ENCODE measurements at places on chromosomes 16 and 17.

GRCh38 chr17:61474235-61474927 is 22.2 kb downstream of the TBX4 start:
- DNase-seq = no peak

GRCh38 chr16:71257768-71258167 is 27.2 kb upstream of the HYDIN start:
- no peak for DNase-seq

GRCh38 chr16:24980077-24980793 is 34.9 kb downstream of the ARHGAP17 start:
- no peak for DNase-seq

DNA sequence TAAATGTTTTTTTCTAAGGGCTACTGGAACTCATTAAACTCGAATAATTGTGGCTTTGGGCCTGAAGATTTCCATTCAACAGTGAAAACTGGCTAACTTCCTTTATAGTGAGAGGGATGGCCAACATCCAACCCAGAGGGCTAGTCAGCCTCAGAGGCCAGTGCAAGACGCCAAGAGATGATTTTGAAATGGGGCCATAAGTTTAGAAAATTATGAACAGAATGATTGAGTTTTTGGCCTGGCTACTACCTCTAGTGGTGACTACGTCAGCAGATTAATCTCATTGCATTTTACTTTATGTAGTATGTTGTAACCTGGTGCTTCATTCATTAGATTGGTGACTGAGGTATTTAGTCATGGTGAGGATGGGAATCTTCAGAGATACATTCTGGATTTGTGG is 28.4 kb downstream of the HAPSTR1 start:
- DNase-seq = no peak

GRCh38 chr16:78372277-78372676 is 272.8 kb downstream of the WWOX start:
- DNase-seq = no peak

DNA sequence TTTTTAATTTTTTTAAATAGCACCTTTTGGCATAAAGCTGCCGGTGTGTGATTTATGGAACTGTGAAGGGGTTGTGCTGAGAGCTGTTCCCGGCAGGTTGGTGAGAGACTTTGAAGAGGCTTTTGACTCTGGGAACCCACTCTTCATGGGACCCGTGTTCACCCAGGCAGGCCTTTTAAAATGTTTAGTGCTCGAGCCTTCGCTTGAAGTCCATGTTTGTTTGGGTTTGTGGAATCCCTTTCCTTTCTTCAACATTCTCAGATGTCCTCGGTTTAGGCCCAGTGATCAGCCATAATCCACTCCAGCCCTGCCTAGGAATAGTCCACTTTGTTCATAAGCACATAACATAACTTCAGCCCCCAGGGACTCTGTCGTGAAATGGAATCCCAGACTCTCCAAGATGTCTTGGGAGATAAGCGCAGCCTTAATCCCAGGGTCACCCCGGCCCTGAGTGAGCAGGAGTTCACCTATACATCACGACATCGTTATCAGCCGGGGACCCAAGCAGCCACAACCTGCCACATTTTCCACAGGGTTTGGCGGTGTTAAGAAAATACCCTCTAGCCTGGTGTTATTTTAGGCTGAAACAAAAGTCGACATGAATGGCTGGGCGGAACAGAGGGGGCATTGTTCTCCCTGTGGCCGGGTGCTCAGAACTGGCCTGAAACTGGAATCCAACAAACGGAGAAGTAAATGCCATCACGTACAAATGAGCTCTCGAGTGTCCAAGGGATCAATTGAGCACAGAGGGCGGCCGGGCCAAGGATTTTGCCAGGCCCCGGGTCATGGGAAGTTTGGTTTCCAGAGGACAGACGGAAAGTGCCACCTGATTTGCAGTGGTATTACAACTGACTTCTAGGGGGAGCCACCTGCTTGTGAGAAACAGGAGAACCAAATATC is 145.7 kb upstream of the IRX3 start:
- no peak for DNase-seq

DNA sequence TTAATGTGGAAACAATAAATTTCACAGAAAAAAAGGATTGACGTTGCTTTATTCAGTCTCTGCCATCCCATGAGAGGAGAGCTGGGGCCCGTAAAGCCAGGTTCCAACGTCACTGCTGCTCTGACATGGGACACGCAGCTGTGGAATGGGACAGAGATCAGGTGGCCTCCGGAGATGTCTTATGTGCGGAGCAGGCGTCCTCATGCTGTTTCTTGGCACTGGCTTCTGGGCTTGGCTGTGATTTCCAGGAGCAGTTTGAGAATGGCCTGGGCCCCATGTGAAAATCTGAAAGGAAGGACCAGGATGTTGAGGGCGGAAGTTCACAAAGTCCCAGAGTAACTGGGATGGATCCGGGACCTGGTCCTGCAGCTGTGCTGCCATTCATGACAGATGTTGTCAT is 32.4 kb downstream of the NDEL1 start:
- no peak for DNase-seq

DNA sequence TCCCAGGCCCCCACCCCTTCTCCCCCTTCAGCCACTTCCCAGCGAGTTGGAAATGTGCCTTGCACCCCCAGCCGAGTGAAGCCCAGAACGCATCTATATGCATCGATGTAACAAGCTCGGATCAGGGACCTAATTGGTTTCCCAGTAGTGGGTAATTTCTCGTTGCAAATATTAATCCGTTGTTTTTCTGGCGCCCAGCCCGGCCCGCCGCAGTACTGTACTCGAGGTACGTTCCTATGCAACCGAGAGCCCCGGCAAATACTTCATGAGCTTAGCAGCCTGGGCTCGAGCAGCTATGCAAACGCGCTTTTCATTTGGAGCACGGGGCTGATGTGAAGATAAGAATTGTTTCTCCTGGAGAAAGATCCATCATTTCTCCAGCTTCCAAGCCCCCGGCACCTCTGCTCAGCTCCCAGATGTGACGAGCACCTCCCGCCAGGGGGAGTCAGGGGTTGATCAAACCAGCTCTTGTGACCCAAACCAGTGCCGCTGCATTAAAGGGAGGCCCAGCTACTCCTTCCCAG is 229.8 kb downstream of the KATNIP start:
- DNase-seq = no peak

Measured in stimulated activated CD8-positive, alpha-beta memory T cell treated with anti-CD3 and anti-CD28 coated beads, Interleukin-15, amount 100 ng/mL, for 4 hours (primary cell).